ENCODE measurements at places on chromosomes 3 and 15.

- no peak for DNase-seq
Observed at GRCh38 chr3:100833483-100833882, 124.2 kb downstream of the TFG start.

- no peak for DNase-seq
Observed at GRCh38 chr3:23834082-23834870, 28.5 kb downstream of the UBE2E1 start.

- DNase-seq = no peak
Observed at GRCh38 chr3:101888653-101889052, 39.3 kb downstream of the NFKBIZ start.

GRCh38 chr3:122572940-122573412 is 4.5 kb upstream of the PARP15 start:
- DNase-seq = no peak

GRCh38 chr3:190848870-190849269 is 13.6 kb downstream of the GMNC start:
- DNase-seq = no peak

- no peak for DNase-seq
Observed at GRCh38 chr3:103906304-103906703, 1460.4 kb upstream of the ALCAM start.

DNA sequence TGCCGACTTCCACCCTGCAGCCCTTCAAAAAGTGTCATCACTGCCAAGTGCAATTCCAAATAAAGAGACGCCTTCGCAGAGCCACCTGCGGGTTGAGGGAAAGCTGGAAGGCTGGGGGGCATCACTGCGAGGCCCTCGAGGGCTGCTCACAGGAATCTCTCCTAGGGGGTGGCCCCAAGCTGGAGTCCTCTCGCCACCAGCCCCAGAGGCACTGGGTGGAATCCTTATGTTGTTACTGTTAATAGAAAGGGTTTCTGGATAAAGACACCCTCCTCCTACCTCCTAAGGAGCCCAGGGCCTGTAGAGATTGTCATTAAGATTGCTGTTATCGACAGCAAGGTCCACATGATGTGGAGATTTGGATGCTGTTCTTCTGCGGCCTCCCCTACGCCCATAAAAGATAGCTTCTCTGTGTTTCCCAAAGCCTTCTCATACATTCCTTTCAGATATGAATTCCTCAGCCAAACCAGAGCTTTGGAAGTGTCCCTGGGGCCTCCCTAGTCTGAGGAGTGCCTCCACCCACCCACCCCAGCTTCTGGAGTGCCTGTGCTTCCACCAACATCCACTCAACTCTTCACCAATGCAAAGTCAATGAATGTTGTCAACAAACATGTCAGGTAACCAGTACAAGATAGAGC is 512.7 kb downstream of the SHQ1 start:
- DNase-seq = no peak

- no peak for DNase-seq
Observed at GRCh38 chr3:40588406-40588805, 63.6 kb downstream of the ZNF621 start.

DNA sequence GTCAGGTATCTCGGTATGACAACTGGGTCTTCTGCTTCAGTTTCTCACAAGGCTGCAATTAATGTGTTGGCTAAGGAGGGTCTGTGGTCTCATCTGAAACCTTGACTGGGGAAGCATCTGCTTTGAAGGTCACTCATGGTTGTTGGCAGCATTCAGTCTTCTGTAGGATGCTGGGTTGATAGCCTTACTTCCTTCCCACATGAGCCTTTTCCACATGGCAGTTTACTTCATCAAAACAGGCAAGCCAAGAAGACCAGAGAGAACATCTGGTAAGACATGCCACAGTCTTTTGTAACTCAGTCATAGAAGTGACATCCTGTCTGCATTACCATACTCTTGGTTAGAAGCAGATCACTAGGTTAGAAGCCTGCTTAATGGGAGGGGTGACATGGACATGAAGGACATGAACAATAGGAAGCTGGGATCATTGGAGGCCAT is 49.5 kb downstream of the CMC1 start:
- no peak for DNase-seq

GRCh38 chr15:88788816-88789215 is 14.4 kb upstream of the ACAN start:
- DNase-seq = no peak

- no peak for DNase-seq
Observed at GRCh38 chr3:143763564-143764162, 84.6 kb downstream of the SLC9A9 start.

DNA sequence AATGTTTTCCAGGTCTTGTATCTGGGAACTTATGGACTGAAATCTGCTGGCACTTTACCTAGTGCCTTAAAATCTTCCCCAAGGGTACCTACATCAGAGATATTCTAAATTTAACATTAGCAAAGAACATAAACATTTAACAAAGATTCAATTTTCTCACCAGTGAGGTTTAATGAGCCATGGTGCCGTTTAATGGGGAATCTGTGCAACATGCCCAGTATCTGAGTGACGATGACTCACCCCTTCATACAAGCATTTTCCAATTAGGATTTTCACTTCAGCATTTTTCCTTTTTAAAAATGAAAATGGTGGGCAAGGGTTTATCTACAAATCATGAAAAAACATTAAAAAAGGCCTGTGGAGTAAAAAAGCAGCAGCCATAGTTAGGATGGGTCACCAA is 189.4 kb downstream of the SLC9A9 start:
- DNase-seq = no peak

- no peak for DNase-seq
Observed at GRCh38 chr3:67090474-67090873, 92.4 kb downstream of the KBTBD8 start.
